Midbrain (tissue), 1 donor: ENCODE measurements at places on chromosomes 6 and 20.

DNA sequence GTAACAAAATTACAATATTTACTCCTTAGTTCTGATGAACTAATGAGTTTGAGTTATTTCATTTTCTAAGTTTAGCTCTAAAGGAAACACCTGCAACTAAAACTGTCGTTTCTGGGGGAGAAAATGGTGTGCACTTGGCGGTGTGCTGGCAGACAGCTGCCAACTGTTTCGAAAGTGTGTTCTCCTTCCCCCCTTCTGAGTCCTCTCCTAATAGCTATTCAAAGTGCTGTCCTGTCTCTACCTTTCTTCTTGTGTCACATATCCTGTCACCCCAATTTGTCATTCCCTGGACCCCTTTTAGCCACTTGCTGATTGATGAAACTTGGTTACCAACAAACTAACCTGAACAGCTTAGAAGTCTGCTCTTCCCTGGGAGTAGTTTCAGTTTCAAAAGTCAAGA lies 4.9 kb upstream of the UBE2J1 start:
- DNase-seq: no peak

DNA sequence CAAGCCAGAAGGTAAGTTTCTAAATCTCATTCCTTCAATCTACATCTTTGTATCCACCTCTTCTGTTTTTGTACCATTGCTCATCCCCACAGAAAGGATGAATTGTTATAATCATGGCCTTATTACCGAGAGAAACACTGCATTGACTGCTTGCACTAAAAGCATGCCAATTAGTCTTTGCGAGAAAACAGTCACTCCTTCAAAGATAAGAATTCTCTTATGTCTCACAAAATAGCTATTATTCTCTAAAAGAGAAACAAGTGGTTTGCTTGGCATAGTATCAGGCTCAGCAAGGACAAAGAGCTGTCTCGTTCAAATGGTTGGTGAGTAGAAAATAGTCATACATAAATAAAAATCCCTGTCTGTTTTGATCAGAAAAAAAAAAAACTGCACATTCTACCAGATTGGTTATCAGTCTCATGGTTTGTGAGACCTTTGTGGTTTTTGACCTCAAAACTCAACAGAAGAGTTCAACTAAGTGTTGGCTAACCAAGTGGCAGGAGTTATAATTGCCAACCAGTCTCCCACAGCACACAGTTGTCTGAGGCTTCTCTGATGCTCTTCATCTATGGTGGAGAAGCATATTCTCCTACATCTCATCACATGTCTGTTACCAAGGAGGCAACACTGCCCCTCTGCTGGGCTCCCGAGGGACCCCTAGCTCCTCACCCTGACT lies 35.1 kb upstream of the ARMH2 start:
- no peak for DNase-seq

DNA sequence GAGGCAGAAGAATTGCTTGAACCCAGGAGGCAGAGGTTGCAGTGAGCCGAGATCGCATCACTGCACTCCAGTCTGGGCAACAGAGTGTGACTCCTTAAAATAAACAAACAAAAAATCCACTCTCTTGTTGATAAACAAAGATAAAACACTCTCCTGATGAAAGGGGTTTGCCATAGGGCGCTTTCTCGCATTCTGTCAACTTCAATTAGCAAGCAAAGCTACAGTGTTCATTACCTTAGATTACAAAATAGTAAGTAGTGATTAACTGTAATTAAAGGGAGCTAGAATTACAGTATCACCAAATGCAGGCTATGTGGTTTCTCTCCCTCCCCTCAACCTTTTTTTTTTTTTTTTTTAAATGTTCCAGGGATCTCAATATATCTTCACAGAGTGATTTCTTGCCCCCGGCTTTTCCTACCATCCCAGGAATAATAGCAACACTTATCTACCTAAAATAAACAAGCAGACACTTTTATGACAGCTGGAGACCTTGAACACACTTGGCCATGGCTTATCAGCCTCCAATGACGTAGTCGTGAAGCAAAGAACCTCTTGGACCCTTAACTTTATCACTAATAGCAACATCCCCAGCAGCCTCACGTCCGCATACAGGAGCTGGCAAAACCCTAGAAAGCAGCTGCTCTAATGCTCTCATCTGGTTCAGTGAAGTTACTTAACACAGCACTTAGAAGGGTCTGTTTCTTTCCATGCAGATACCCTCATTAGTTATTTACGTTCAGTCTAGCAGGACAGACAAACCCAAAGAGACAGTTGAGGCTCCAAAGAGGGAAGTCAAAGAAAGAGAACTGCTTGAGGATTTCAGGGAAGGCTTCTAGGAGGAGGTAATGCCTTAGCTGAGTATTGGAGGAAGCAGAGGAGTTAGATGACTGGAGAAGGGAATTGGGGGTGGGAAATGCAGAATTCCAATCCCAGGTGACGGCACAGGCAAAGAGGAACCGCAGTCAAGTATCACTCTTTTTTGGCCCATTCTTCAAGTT lies 37.9 kb upstream of the NEDD9 start:
- no peak for DNase-seq

GRCh38 chr6:52417675-52418111 lies 2.4 kb upstream of the EFHC1 start:
- DNase-seq: no peak

GRCh38 chr6:157459327-157459726 lies 78.3 kb downstream of the ZDHHC14 start:
- DNase-seq: no peak

DNA sequence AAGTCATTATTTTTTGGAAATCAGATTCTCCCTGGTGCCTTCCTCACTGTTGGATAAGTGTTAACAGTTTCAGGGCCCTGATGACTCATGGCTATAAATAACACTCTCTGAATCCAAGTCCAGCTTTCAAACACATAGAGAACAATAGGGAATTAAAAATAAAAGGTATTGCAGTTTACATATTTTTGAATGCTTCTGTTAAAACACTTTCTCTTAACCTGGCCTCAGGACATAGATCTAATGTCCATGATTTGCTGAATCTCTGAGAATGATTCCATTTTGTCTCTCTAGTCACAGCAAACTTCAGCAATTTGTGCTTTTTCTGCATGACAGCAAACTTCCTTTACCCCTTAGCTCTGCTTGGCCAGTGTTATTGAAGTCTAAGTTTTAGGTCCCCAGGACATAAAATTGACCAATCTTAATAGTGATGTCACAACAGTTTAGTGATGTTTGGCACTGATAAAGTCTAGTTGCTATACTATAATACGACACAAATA lies 1192.4 kb upstream of the CITED2 start:
- no peak for DNase-seq

DNA sequence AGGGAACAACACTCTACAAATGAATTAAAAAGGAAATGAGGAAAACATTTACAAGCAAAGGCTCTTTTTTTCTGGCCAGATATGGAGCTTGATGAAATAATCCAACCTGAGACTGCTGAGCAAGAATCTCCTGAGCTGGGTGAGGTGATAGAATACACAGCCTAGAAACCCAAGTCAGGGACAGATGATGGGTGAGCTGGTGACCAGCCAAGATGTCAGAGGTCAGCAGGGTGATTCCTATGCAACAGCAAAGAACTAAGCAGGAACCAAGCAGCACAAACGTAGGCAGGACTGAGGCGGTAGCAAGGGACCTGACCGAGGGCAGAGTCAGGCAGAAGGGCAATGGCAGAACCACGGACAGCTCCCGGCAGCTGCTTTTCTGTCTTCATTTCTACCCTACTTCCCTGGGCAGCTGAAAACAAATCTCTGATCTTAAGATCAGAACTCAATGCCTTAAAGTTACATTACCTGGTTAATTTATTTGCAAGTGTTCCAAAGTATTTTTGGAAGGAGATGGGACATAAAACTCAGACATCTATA lies 75.1 kb downstream of the CDC40 start:
- no peak for DNase-seq
